ENCODE measurements at places on chromosomes 7 and 10.

DNA sequence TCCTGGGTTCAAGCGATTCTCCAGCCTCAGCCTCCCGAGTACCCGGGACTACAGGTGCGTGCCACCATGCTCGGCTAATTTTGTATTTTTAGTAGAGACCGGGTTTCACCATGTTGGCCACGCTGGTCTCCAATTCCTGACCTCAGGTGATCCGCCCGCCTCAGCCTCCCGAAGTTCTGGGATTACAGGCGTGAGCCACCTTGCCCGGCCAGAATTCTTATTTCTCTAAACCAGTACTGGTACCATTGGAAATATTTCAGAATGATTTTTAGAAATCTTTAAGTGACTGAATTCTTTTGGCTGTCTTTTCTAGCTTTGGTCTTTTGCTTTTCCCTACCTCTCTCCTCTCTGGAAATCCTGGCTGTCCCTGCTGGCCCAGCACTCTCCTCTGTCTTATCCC, 2.8 kb downstream of the GNAI1 start:
- no peak for DNase-seq

DNA sequence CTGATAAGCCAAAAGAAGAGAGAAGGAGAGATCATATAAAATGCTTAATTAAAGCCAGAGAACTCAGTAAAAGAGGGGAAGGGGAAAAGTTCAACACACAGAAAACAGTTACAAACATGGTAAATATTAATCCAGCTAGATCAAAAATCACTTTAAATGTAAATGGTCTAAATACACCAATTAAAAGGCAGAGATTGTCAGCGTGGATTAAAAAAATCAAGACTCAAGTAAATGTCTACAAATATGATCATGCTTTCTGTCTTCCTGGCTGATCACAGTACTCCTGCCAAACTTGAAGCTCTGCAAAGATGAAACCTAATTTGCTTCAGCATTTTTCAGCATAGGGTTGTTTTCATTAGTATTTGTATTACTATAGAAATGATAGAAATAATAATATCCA, 54.6 kb upstream of the RNF32 start:
- no peak for DNase-seq

DNA sequence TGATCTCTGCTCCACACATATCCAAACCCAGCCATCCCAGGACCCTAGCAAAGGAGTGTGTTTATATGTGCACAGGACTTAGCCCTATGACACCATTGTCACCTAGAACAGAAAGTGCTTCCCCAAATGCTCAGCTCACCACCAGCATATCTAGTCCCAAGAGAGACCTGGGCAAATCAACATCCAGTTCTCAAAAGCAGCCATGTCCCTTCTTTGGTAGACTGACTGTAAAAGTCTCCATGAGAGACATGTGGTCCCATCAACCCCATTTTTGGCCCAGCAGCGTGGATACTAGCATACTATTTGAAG, 20.9 kb upstream of the ARHGAP22 start:
- DNase-seq, result no peak

GRCh38 chr7:42292991-42293521, 56.0 kb upstream of the GLI3 start:
- peak; percentile 78 for DNase-seq

DNA sequence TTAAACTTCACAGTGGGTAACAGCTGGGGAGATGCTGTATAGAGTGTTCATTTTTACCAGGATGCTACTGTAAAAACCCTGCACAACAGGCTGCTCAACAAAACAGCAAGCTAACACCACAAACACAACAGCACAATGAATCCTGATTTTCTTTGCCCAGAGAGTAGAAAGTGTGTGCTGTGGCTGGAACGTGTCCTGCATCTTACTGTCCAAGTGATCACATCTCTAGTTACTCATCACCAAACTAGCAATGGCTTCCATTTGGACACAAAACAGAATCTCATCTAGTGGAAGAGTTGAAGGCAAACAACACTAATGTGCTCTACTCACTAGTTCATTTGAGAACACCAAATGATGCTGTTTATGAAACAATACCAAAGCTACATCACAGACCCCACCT, 121.2 kb downstream of the SLC25A13 start:
- no peak for DNase-seq

DNA sequence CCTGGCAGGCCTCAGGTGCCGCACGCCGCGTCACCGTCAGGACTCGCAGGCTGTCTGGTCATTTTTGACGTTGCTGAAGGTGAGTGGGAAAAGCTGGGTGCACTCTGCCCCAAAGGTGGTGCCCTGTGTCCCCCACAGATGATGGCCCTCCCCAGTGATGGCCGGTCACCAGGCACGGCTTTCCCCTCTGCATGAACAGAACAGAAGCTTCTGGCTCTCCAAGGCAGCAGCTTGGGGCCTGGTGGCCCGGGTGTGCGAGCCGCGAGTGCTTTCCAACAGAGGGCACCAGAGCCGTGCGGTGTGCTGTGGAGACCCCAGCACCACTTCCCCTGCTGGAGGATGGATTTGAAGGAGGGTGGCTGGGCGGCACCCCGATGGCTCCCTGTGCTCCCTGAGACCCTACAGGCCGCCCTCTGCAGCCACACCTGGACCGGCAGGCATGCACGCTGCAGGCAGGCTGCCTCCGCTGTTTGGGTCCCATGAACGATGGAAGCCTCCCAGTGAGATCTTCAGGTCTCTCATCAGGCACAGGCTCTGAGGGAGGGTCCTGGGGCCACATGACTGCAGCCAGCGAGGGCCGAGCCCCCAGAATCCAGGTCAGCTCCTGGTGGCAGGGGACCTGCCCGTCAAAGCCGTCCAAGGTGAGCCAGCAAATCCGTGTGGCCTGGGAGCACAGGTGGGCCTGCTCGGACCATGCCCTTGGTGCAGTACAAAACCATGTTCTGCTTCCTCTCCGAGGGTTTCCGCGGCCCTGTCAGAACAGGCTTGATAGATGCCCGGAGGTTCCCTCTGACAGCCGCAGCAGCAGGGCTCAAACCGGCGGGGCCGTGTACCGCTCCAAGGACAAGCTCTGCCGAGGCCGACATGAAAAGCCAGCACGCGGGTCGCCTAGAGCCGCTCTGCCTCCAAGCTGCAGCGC, 195.4 kb downstream of the EBF3 start:
- DNase-seq, result no peak

GRCh38 chr7:2597273-2597640, 34.5 kb upstream of the TTYH3 start:
- DNase-seq, result no peak

GRCh38 chr7:35691366-35691765, 3.6 kb downstream of the HERPUD2 start:
- no peak for DNase-seq

DNA sequence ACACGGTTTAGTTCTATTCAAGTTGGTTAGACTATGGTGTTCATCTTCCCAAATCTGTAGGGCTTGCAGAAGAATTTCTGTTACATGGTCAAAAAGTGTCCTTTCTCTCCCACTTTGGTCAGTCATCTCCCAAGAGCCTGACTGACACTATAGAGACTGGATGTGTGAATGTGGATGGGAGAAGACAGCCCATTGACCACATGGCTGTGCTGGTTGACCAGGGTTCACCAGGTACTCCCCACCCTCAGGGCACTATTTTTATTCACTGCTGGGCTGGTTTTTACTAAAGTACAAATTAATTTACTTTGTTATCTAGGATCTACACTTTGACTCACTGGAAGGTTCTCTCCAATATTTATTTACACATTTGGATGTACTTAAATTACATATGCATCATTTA, 2.3 kb downstream of the ZNF804B start:
- no peak for DNase-seq

DNA sequence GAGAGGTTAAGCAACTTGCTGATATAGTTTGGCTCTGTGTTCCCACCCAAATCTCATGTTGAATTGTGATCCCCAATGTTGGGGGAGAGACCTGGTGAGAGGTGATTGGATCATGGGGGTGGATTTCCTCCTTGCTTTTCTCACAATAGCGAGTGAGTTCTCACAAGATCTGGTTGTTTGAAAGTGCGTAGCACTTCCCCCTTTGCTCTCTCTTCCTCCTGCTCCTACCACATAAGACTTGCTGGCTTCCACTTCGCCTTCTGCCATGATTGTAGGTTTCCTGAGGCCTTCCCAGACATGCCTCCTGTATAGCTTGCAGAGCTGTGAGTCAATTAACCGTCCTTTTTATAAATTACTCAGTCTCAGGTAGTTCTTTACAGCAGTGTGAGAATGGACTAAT, 13.5 kb upstream of the ZNRF2 start:
- no peak for DNase-seq

DNA sequence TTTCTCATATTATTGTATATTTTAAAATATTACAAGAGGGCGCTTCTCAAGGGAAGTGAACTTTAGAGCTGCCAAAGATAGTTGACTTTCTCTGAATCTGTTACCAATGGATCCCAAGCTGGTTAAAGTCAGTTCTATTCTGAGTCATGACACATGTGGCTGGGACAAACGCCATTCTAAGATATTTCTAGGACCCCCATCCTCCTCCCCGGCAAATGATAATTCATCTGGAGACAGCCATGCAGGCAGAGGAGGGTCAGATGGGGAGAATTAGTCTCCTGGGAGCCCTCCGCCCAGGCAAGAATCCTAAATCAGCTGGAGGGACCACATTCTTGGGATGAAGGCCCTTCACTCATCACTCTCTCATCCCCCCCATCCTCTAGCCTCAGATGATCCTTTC, 187.7 kb downstream of the GFRA1 start:
- DNase-seq, result no peak

GRCh38 chr10:86755454-86755739, 1.0 kb upstream of the BMPR1A start:
- DNase-seq, result no peak

GRCh38 chr7:112669306-112669705, 120.9 kb downstream of the TMEM168 start:
- DNase-seq, result no peak

Data from RWPE1 (cell line).